ENCODE measurements at places on chromosomes 6 and 20.

- no peak for DNase-seq
Observed at GRCh38 chr6:43584892-43585570, 9.0 kb downstream of the POLH start.

DNA sequence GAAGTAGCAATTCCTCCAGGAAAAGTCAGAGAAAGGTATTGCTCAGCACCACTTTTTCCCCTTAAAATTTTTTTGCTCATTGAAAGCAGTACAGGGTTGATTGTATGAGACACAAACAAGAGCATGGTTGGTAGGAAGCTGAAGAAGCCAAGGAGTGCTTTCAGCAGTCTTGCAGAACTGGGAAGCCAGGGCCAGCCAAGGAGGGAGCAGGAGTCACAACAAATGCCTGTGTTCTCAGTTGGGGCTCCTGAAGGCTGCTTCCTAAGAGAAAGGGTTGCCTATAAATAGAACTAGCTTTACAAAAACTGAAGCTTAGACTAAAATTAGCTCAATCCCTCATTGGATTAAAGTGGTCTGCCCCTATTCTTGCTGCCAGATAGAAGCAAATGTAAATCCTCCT lies 3.3 kb upstream of the THEMIS start:
- DNase-seq, result no peak

DNA sequence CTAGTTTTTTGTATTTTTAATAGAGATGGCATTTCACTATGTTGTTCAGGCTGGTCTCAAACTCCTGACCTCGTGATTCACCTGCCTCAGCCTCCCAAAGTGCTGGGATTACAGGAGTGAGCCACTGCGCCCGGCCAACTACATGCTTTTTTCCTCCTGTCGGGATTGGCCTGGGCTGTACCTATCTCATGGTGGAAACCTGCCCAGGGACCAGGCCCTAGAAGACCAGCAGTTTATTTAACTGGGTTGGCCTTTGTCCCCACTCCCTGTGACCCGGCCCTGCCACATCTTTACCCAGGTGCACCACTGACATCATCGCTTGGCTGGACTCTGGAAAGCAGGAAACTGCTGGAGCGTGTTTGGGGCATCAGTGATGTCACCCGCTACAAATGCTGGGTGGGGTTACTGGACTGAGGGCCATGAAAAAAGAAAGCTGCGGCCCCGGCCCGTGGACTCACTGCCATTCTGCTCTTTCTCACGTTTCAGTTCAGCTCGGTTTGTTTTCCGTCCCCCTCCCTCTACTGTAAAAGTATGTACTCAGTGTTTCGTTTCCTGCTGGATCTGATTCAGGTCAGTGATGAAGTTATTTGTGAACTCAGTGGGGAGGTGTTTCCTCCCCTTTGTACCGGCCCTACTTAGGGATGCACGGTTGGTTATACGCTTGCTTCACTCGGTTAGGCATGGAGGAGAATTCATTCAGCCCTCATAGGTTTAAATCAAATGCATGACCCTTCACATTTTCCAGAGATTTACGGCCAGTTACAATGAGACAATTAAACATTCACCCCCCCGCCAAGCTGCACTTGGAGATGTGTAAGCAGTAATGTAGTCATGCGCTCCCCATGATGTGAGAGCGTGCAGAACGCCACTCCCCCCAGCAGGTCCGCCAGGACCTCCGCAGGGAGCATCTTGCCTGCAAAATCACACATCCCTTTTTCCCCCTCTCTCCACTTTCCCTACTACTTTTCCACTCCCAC lies 179.3 kb downstream of the MTHFD1L start:
- no peak for DNase-seq

- no peak for DNase-seq
Observed at GRCh38 chr6:112800439-112800838, 453.3 kb downstream of the RFPL4B start.

GRCh38 chr6:53148684-53149083 lies at the start of gene GCM1:
GCM1 (minus strand) TSS chr6:53148841; CDS start chr6:53145632, 3,209 bp downstream.
- DNase-seq, result no peak

DNA sequence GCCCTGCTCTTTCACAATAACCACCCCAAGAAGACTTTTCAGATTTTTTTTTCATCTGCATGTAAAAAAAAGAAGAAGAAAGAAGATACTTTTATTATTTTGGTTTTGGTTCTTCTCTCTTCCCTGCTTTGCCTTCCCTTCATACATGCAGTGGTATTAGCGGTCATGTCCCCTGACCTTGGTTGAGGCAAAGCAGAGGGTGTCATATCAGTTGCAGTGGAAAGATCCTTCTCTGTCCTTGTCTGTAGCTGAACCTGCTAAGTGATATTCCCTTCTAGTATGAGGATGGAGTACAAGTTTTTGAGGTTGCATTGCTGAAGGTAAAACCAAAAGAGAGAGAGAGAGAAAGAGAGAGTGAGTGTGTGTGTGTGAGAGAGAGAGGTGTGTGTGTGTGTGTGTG lies 345.7 kb downstream of the UTRN start:
- DNase-seq, result no peak

DNA sequence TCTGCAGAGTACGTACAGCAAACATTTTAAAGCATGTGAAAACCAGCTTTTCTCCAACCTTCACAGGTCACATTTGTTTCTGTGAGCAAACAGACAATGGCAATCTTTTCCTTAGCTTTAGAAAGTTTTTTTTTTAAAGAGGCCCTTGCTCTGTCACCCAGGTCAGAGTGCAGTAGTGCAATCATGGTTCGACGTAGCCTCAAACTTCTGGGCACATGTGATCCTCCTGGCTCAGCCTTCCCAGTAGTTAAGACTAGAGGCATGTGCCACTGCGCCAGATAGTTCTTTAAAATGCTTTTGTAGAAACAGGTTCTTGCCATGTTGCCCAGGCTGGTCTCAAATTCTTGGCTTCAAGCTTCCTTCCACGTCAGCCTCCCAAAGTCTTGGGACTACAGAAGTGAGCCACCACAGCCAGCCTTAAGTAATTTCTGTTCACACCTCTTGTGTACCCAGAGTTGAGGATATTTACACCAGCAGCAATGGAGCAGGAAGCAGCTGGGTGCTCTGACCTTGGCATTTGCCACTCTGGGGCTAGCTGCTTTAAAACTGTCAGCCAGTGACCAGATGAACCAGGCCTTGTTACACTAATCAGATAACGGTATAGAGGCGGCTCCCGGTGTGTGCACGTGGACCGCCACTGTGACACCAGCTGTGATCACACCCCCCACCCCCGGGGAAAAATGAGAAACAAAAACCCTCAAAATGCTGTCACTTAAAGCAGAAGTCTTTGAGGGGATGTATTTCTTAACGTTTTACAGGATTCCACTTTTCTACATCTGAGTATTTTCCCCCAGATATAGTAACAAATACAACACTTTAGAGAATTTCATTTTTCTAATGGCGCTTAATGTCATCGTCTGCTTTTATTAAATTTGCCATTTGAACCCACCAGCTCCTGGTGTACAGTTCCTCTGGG lies 71.3 kb downstream of the AKAP12 start:
- DNase-seq, result no peak

DNA sequence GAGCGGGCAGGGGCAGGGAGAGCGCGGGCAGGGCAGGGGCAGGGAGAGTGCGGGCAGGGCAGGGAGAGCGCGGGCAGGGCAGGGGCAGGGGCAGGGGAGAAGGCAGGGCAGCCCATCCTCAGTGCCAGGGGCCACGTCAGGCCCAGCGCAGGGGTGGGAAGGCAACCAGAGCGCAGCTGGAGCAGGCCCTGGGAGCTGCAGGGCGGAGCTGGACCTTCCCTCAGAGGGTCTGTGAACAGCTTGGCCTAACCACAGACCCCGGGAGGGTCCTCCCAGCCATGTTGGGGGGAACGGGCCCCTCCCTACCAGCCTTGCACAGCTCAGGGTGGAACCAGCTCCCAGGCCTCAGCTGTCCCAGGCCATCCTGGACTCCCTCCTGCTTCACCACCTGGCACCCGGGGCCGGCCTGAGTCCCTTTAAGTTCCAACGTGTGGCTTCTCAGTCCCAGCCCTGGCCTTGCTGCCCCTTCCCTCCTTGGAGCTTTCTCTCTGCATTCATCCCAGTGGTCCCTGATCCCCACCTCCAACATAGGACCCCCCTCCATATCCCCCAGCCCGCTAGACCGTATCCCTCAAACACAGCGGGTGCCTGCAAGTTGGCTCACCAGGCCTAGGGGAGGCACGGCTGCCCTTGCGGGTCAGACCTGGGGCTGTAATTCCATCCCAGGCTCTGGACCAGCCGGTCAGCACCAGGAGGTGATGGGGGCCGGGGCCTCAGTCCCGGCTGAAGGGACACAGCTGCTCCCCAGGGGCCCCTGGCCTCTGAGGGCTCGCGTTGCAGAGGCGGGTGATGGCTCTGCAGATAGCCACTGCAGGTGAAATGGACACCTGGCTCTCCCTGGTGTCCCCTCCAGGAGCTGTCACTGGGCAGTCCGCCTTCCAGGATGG lies 5.6 kb upstream of the ZBTB46 start:
- DNase-seq, result no peak

GRCh38 chr20:9323622-9324021 lies 190.8 kb upstream of the LAMP5 start:
- DNase-seq, result no peak

GRCh38 chr6:67971812-67972211 lies 663.3 kb upstream of the ADGRB3 start:
- no peak for DNase-seq

- DNase-seq, result no peak
Observed at GRCh38 chr6:108556866-108557493, 3.7 kb upstream of the FOXO3 start.

DNA sequence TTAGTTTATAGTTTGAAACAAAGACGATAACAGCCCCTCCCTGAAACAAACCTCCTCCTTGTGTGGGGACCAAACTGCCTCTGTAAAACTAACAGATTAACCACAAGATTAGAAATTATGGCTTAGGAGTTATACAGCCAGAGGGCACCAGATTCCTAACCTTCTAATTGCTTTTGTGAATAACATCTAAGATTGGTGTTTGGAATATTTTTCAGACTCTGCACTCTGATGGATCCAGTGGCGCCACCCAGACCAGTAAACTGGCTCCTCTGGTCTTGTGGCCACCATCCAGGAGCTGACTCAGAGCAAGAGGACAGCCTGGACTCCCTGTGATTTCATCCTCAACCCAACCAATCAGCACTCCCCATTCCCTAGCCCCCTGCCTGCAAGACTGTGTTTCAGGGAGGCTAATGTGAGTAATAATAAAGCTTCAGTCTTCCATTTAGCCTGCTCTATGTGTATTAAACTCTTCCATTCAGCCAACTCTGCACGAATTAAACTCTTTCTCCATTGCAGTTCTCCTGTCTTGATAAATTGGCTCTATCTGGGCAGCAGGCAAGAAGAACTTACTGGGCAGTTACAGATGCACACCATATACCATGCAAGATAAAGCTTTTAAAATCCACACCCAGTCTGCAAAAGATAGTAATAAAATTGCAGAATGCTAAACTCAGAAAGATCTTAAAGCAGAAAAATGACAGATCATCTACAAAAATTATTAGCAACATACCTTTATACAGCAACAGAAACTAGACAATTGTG lies 58.5 kb upstream of the SLC22A16 start:
- no peak for DNase-seq

GRCh38 chr20:1225783-1226654 lies at the start of gene RAD21L1:
RAD21L1 (plus strand) TSS chr20:1226044; CDS start chr20:1228454, 2,410 bp downstream.
- DNase-seq, result peak; percentile 57

GRCh38 chr20:9839626-9840025 lies 750 bp upstream of the PAK5 start:
- DNase-seq, result no peak

DNA sequence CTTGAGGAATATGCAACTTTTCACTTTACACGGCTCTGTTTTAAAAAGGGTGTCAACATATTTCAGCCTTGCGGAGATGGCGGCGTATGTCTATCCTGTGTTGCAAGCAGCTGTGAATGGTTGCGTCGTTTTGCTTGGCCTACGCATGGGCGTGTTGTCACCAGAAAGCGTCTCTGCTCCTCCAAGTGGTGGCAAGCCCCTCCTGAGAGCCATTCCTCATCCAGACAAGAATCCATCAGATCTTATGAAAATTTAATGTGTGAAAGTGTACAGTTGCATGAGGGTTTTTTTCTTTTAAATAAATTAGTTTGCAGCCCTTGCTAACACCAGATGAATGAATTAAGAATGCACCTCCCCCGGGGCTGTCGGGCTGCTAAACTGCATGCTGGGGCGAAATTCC lies 114.4 kb downstream of the PHACTR3 start:
- DNase-seq, result no peak
